ENCODE measurements at places on chromosomes 7 and 10.

DNA sequence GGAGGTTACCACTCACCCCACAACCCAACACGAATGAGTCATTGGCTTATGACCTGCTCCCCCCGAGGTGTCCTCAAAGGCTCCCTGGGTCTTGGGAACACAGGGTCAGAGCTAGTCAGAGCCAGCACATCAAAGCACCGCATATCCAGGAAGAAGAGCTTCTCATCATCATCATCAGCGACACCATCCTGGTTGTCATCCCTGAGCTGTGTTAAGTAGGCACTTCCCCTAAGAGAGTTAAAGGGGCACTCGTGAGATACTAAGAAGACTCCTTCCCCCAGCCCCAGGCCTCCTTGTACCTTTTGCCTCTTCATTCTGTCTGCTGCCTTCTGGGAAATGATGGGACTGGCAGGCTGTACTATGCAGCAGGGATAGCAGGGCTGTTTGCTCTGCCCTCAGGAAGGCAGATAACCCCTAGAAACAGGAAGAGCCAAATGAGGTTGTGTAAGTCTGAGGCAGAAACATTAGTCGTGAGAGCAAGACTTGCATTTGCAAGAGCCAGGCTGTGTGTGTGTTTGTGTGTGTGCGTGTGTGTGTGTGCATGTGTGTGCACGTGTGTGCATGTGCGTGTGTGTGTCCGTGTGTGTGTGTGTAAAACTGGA is 11.1 kb upstream of the CPA1 start:
- no peak for DNase-seq

DNA sequence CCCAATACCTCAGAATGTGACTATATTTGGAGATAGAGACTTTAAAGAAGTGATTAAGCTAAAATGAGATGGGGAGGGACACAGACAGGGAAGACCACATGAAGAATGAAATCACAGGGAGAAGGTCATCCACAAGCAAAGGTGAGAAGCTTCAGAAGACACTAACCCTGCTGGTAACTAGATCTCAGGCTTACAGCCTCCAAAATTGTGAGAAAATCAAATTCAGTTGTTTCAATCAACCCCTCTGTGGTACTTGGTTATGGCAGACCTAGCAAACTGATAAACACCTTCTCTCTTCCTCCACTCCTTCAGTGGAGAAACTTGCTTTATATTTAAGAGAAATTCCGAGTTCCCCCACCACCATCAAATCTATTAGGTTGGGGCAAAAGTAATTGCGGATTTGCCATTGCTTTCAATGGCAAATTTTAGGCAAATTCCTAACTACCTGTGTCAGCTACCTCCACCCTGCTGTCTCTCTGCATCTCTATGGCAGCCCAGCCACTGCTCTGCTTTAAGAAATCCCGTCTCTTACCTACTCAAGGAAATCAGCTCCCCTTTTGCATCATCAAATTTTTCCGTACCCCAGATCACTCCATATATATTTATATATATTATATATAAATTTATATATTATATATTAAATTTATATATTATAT is 38.2 kb downstream of the SEMA3E start:
- DNase-seq: no peak

- no peak for DNase-seq
Observed at GRCh38 chr7:99096124-99096887, 47.6 kb downstream of the SMURF1 start.

DNA sequence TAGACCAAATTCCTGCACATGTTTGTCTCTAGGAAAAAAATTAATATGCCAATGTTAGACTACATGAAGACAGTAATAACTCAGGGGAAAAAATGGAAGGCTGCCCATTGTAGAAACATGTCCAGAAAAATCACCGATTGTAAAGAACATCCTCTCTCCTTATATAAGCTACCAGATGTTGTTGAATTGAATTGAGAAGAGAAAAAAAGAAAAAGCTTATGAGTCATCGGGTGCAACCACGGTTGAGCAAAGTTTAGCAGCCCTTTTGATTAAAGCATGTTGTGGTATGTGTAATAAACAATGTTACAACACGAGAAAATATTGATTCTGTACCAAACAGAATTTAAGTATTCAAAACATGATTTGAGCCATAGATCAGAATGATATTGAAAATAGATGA is 102.3 kb upstream of the ARHGAP21 start:
- DNase-seq: no peak

- no peak for DNase-seq
Observed at GRCh38 chr7:155362380-155363145, 64.9 kb downstream of the INSIG1 start.

GRCh38 chr7:147492606-147493005 is 1098.0 kb upstream of the C7orf33 start:
- DNase-seq: no peak

- DNase-seq: no peak
Observed at GRCh38 chr10:60827791-60828488, 49.7 kb downstream of the CDK1 start.

- DNase-seq: no peak
Observed at GRCh38 chr10:87675396-87676376, 16.0 kb downstream of the PAPSS2 start.

DNA sequence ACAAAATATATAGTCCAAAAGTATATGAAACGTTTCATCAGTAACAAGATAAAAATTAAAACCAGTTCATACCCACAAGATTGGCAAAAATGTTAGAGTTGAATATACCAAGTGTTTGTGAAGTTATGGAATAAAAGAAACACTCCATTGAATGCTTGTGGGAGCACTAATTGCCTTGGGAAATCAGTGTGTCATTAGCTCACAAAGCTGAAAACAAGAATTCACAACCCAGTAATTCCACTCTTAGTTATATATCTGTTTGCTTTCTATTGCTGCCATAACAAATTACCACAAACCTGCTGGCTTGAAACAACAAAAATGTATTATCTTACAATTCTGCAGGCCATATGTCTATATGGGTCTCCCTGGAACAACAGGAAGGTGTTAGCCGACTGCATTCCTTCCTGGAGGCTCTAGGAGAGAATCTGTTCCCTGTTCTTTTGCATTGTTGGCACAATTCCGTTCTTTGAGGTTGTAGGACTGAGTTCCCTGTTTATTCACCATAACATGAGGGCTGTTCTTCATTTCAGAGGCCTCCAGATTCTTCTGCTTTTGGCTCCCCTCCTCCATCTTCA is 45.7 kb downstream of the SEM1 start:
- no peak for DNase-seq

- DNase-seq: no peak
Observed at GRCh38 chr7:17903337-17903736, 37.0 kb downstream of the SNX13 start.

DNA sequence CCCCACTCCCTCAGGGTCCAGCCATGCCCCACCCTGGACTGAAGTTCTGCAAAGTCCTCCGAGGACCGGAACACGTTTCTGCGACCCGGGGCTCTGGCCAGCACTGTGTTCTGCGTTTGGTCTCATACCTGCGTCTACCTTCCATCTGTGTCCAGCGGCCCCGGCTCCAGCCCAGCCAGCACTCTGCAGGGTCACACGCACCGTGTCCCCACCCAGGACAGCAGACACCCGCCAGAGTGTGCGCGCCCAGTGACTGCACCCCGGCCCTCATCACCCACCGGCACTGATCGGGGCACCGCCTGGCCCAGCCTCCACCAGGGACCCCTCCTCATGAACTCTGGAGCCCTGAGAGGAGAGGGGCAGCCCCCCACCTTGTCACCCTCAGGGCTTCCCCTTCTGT is 20.3 kb downstream of the SLC29A4 start:
- DNase-seq: no peak

DNA sequence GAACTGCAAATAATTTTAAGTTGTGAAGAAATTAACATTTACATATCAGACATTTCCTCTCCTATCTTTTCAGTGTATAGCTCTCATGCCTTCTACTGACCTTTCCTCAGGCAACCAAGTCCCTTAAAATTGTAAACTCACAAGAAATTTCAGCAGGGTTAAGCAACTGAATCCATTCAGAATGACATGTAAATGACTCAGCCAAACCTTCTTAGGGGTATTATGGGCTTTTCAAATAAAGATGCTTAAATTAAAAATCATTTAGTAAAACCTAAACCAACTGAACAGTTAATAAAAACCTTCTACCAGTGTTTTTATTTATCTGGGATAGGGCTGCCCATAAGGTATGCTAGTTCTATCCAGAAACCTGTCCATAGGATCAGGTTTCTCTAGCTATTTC is 20.7 kb downstream of the WAPL start:
- DNase-seq: no peak

- no peak for DNase-seq
Observed at GRCh38 chr7:12418452-12418851, 14.8 kb upstream of the VWDE start.

DNA sequence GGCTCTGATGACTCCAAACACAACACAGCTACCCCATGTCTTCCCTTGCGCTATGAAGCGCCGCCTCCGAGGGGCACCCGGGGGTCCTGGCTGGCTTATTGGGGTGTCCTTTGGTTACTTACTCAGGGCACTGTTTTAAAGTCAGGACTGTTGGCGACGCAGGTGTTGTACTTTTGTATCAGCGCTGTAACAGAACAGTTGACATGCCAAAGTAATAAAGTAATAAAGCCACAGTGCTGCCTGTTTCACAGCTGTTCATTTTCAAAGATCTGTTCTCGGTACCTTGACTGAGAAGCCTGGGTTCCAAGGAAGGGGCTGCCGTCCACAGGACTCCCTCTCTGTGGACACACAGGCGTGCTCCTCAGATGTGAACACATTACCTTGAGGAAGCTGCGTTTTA is 64.1 kb downstream of the WDR37 start:
- DNase-seq: no peak

DNA sequence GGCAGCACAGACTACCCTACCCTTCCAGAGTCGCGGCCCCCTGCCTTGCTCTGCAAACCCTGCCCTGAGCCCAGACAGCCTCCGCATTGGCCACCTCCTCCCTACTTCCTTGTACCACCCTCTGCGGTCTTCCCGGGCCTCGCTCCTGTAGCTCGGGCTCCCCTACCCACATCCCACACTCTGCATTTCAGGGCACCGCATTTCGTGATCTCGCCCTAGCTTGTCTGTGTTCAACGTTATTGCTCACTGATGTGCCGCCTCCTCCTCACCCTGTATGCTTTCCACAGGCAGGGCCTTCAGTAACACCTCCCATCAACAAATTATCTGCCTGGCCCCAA is 6.6 kb downstream of the PDIA4 start:
- DNase-seq: no peak

DNA sequence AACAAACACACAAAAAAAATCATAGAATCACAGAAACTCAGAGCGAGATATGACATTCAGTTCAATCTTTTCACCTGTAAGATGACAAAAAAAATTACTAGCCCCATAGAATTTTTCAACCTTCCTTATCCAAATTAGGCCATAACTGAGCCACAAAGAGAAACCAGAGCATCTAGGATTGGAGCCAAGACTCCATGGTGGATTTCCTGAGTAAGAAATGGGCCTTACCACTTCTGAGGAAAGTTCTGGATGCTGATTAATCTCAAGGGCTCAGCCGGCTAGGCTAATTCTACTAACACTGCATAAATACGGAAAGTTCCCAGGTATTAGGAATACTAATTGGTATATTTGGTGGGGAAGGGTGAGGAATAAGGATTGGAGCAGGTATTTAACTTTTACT is 16.8 kb downstream of the LIPM start:
- no peak for DNase-seq

DNA sequence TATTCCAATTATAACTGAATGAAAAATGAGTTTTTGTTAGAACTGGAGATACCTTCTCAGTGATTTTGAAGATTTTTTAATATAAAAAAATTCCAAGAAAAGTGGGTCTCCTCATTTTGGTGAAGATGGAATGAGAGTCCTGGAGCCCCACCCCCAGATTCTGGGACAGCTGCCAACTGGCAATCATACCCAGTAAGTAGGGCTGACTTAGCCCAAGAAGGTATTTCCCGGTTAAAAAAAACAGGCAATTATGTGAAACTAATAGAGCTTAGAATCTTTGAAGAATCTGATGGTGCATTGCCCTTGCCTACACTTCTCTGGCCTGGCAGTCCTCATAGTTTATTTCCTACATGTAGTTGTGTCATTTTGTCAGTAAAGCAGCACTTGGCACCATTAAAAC is 52.8 kb upstream of the VWDE start:
- peak; percentile 43 for DNase-seq

DNA sequence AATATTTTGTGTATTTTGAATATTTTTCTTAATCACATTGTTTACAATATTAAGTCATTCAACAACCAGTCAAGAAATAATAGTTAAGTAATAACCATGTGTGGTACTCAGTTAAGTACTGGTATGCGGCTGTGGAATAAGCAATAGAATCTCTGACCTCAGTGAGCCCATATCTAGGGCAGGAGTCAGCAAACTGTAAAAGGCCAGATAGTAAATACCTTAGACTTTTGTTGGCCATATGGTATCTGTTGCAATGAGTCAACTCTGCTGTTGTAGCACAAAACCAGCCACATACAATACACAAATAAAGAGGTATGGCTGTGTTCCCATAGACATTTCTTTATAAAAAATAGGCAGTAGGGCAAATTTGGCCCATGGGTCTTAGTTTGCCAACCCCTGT is 311.6 kb upstream of the SEMA3A start:
- DNase-seq: no peak

GRCh38 chr7:116950889-116951351 is 2.4 kb upstream of the ST7 start:
- no peak for DNase-seq

GRCh38 chr7:5690931-5691473 is 90.5 kb downstream of the RNF216 start:
- no peak for DNase-seq

- no peak for DNase-seq
Observed at GRCh38 chr7:44881610-44882009, 3.7 kb downstream of the PURB start.

GRCh38 chr10:128003521-128003920 is 96.6 kb downstream of the PTPRE start:
- DNase-seq: no peak
